HepG2 (cell line): ENCODE measurements at places on chromosomes 7 and 10.

GRCh38 chr10:47243791-47244190 is 56.2 kb upstream of the GDF10 start:
- no peak for DNase-seq

DNA sequence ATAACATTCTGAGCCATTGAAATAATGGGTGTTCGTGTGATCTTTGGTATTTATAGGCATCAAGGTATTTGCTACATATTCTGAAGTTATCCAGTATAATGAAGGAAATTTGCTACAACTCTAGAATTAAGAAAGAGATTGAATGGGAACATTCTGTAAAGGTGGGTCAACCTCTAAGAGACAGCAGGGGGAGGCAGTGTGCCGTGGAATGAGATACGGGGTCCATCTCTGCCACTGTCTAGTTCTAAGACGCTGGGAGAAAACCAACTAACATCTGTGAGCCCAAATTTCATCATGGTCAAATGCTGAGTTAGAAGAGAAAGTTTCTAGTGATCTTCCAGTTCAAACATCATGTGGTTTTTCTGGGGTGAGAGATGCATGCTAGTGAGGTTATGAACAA is 368.9 kb downstream of the SORCS1 start:
- peak; percentile 1 for DNase-seq

DNA sequence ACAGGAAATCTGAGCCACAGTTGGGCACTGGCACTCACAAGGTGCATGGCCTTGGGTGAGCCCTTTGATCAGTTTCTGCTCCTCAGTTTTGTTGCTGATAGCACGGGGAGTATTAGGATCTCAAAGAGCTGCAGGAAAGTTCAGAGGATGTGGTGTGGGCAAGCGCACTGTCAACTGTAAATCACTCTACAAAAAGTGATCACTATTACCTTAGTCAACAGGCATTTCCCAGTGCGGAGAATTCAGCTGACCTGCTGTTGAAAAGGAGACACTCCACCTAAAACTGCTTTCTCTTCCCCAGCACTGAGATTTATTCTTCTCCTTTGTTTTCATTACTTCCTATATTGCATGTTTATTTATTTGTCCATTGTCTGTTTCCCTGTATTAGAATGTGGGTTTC is 331.0 kb downstream of the PRPF18 start:
- no peak for DNase-seq

DNA sequence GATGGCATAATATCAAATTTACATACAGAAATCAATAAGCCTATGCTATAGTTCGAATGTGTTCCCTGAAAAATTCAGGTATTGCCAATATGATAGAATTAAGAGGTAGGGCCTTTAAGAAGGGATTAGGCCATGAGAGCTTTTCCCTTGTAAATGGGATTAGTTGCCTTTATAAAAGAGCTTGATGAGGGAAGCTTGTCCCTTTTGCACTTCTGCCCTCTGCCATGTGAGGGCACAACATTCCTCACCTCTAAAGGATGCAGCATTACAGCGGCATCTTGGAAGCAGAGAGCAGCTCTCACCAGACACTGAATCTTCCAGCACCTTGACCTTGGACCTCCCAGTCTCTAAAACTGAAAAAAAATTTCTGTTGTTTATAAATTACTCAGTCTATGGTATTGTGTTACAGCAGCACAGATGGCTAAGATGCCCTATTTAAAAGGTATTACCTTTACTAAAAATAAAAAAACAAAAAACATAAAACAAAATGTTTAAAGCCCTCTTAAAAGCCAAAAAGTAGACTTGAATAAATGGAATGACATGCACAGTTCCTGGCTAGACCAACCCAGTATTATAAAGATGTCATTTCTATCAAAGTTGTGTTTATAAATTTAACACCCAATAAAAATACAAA is 909.6 kb downstream of the REEP3 start:
- DNase-seq, result peak; percentile 5

DNA sequence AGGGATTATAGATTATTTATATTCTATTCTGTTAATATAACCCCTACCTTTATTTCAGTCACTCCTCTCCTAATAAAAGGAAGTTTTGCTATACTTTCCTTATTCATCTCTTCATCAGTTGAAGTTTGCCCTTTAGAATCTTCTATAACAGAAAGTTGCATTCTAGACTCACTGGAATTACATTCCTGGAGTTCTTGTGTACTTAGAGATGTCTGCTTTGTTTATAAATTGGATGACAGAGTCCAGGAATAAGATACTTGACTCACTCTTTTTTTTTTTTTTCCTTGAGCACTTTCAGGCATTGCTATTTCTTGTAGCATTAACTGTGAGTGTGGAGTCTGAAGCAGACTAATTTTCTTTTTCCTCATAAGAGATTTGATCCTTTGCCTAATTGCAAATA is 640.8 kb downstream of the XPNPEP1 start:
- DNase-seq, result no peak

- DNase-seq, result no peak
Measured at GRCh38 chr7:30849565-30849964, 62.1 kb upstream of the AQP1 start.

GRCh38 chr7:95213809-95214492 is 110.4 kb downstream of the PON1 start:
- no peak for DNase-seq

DNA sequence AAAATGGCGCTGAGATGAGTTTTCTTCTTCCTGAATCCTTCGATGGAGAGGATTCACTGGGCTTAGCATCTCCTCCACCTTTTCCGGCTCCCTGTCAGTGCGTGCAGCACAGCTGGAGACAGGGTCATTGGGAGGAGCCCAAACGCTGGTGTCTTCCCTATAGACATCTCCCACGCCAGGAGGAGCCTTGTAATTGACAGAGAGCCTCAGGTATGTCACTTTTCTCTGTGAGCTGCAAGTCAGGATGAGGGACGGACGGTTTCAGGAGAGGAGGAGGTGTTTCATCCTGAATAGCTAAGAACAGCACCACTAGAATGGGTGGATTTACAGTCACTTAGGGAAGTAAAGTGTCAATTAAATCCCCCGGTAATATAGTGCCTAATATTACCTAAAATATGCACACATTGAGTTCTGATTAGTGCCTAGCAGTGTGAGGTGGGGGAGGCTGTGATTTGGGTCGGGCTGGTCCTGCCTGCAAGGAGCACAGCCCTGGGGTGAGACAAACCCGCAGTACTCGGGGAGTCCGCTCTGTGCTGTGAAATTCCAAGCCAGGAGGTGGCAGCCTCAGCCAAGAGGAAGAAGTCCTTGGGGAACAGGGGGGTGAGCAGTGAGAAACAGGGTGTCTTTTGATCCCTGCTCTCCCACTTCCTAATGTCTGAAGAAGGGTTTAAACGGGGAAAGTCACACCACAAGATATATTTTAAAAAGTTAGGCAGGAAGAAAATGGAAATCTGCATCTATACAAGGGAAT is 28.2 kb downstream of the IL15RA start:
- DNase-seq, result peak; percentile 46

GRCh38 chr7:7699380-7699779 is 19.0 kb downstream of the RPA3 start:
- DNase-seq, result no peak

DNA sequence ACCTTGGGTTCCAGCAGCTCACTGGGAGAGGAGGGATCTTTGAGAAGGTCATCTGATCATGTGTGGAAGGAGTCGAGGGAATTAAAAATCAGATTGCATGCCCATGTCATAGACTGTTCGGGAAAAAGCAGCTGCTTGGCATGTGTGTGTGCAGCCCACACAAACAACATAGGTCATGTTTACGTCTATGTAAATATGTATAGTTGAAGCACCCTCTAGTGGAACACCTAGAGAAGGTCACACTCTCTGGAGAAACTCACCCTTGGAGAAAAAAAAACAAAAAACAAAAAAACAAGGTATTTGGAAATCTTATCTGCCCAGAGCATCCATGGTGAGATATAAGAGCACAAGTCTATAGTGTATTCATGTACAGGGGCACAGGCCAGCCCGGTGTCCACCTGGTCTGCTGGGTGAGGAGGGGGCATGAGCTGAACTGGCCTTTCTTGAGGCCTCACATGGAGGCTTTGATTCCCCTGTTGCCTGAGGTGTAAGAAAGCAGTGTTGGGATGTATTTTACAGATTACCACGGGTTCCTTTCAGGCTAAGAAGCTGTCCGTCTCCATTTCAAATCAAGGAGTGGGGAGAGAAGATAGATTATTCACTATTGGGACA is 98.0 kb downstream of the NPY start:
- DNase-seq, result peak; percentile 8

GRCh38 chr10:52185256-52185655 is 128.8 kb upstream of the DKK1 start:
- no peak for DNase-seq

GRCh38 chr10:112784022-112784461 is 166.0 kb upstream of the TCF7L2 start:
- DNase-seq, result no peak

DNA sequence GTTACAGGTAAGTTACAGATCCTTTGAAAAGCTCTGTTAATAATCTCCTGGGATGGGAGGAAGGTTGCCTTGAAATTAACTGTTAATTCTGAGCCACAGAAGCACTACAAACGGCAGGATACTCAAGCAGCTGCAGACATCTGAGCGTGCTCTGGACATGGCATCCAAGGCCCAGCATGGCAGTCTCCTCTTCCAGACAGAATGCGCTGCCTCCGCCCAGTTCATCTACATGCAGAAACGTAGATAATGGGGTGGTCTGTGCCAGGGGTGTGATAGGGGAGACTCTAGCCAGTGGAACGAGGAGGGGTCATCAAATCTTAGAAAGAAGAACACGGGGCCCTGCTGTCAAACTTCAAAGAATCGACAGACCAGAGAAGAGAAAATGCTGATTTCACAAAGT is 13.8 kb downstream of the VIPR2 start:
- no peak for DNase-seq
